Activated CD4-positive, alpha-beta T cell treated with anti-CD3 and anti-CD28 coated beads for 36 hours (primary cell): ENCODE measurements at places on chromosomes 5 and 9. TPM values are rescaled to one million over a fixed set of nuclear protein-coding genes. Genes with fewer than 3 reads are reported as not detected.

DNA sequence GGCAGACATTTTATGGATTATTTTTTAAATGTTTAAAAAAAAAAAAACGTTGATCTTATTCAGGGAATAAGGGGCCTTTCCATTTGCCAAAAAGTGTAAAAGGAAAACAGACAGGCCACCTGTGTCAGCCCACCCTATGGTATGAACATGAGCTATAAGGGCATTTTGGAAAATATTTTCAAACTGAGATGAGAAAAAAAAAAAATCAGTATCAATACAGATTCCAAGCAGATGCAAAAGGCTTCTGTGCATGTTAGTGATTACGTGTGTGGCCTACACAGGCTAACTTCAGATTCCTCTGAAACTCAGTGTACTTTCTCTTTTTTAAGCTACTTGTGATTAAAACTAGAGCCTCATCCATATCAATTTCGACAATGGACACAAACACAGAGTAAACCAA lies 189.9 kb downstream of the BNC2 start:
- no peak for DNase-seq

Gene HTR1A
- not detected for total RNA-seq

Gene CRB2
- not detected for total RNA-seq

Gene DNAJC18
- 35.6 TPM for total RNA-seq
